Esophagus squamous epithelium (tissue), 5 donors: ENCODE measurements at places on chromosomes 7 and 10. TPM values are rescaled to one million over a fixed set of nuclear protein-coding genes. Genes with fewer than 3 reads are reported as not detected.

DNA sequence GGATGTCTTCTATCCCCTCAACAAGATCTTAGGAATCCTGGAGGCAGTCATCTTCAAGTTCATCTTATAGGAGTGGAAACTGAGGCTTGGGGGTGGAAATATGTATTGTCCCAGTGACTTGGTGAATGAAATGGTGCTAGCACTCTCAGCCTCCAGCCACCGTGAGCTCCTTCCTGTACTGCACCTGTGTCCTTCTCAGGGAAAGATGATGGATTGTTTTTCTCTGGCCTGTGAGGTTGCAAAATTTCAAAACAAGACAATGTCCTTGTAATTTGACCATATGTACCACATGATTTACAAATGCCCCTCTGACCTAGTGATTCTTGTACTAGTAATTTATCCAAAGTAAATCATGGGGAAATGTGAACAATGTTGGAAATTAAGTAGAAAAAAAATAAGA, 71.0 kb upstream of the CHCHD3 start:
- no peak for DNase-seq
- H3K4me3 ChIP-seq, result no peak overlapping the region
- H3K27ac ChIP-seq, result no peak overlapping the region
- no peaks in the 10 kb centered on the region for H3K4me1 ChIP-seq
- no peaks in the 10 kb centered on the region for H3K27me3 ChIP-seq

- no peaks in the 10 kb centered on the region for H3K27me3 ChIP-seq
- no peaks in the 10 kb centered on the region for H3K4me1 ChIP-seq
- no peak overlapping the region for H3K4me3 ChIP-seq
Observed at GRCh38 chr7:18768256-18768655, 272.7 kb downstream of the HDAC9 start.

GRCh38 chr7:125876431-125876830, 946.8 kb upstream of the POT1 start:
- H3K27me3 ChIP-seq, result no peaks in the 10 kb centered on the region
- DNase-seq, result no peak
- no peak overlapping the region for H3K4me3 ChIP-seq
- H3K27ac ChIP-seq, result no peak overlapping the region
- H3K36me3 ChIP-seq, result no peaks in the 10 kb centered on the region
- H3K4me1 ChIP-seq, result no peaks in the 10 kb centered on the region

DNA sequence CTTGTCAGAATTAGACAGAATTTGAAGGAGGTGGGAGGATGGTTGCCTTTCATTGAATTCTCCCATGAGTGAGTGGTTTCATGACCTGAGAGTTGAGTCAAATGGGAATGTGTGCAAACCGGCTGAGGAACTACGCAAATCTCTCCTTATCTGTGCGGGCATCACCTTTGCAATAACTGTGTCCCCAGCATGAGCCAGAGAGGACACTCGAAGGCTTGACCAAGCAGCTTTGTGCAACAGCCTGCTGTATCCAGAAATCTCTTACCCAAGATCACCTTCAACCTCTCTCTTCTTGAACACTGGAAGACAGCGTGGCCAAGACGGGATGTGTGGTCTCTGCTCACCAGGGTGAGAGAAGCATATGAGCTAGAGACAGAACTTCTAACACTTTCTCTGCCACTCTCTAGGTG, 93.8 kb upstream of the IKZF1 start:
- no peaks in the 10 kb centered on the region for H3K27me3 ChIP-seq
- H3K4me1 ChIP-seq, result no peaks in the 10 kb centered on the region
- DNase-seq, result no peak
- no peaks in the 10 kb centered on the region for H3K36me3 ChIP-seq
- H3K4me3 ChIP-seq, result no peak overlapping the region

GRCh38 chr10:93071674-93072224, 1.9 kb upstream of the CYP26A1 start:
- peak overlapping the region; percentile 34 for H3K4me3 ChIP-seq
- H3K27me3 ChIP-seq, result peaks cover 52% of the 10 kb centered on the region
- H3K27ac ChIP-seq, result no peak overlapping the region
- H3K4me1 ChIP-seq, result peaks cover 40% of the 10 kb centered on the region
- H3K36me3 ChIP-seq, result no peaks in the 10 kb centered on the region

GRCh38 chr7:139623518-139623917, 100.0 kb downstream of the CLEC2L start:
- no peaks in the 10 kb centered on the region for H3K4me1 ChIP-seq
- no peak for DNase-seq
- H3K4me3 ChIP-seq, result no peak overlapping the region

GRCh38 chr7:159095979-159096411, 48.7 kb downstream of the VIPR2 start:
- no peak for DNase-seq
- no peaks in the 10 kb centered on the region for H3K27me3 ChIP-seq
- H3K4me1 ChIP-seq, result no peaks in the 10 kb centered on the region
- no peak overlapping the region for H3K27ac ChIP-seq
- no peaks in the 10 kb centered on the region for H3K36me3 ChIP-seq

DNA sequence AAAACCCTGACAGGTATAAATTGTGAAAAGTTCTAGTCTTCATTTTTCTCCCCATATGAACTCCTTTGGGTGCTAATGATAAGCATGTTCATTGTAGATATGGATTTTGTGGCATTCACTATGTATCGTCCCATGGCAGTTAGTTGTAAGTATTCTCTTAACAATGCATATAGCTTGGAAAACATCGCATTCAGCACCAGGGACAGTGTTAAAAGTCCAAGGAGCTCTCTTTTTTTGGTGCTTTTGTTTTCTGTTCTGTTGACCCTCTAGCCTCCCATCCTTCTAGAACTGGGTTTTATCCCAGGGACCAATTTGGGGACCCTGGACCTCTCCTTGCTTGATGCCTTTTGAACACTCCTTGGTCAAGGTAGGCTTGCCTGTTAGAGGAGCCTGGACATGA, 37.7 kb downstream of the INSYN2A start:
- peaks cover 9% of the 10 kb centered on the region for H3K4me1 ChIP-seq
- H3K27me3 ChIP-seq, result no peaks in the 10 kb centered on the region
- H3K27ac ChIP-seq, result no peak overlapping the region
- no peak for DNase-seq

GRCh38 chr10:121541450-121542120, 56.7 kb downstream of the FGFR2 start:
- H3K4me1 ChIP-seq, result peaks cover 2% of the 10 kb centered on the region
- DNase-seq, result no peak
- no peaks in the 10 kb centered on the region for H3K36me3 ChIP-seq
- H3K27me3 ChIP-seq, result no peaks in the 10 kb centered on the region

The NEUROG3 gene
- not detected for total RNA-seq

The C10orf53 gene
- total RNA-seq, result not detected

The TMEM213 gene
- not detected for total RNA-seq
